ENCODE measurements at places on chromosomes 16 and 17. TPM values are rescaled to one million over a fixed set of nuclear protein-coding genes. Genes with fewer than 3 reads are reported as not detected.

- no peak for DNase-seq
- no peaks in the 10 kb centered on the region for H3K27me3 ChIP-seq
- H3K4me3 ChIP-seq, result no peak overlapping the region
- no peaks in the 10 kb centered on the region for H3K4me1 ChIP-seq
- no peak overlapping the region for H3K27ac ChIP-seq
These were observed 34.6 kb upstream of the CDH15 start for GRCh38 chr16:89136931-89137330.

- no peaks in the 10 kb centered on the region for H3K36me3 ChIP-seq
- no peak overlapping the region for H3K27ac ChIP-seq
- no peaks in the 10 kb centered on the region for H3K4me1 ChIP-seq
These were observed 43.4 kb upstream of the TAC4 start for GRCh38 chr17:49891271-49891670.

DNA sequence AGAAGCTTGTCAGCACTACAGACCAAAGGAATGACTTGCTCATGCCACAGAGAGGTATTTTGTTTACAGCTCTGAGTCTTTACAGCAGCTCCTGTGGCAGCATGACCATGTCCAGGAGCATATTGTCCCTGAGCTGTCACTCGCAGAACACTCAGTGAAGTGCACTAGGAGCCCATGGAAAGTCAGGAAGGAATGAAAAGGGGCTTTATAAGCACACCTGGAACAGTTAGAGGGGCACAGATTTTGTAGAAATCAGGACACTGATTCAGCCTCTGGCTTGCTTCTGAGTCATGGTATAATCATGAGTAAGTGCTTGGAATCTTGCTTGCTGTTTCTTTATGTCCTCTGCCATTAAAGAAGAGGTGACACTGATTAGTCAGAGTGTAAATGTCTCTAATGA, 41.0 kb downstream of the TADA2A start:
- no peak for DNase-seq
- no peaks in the 10 kb centered on the region for H3K4me1 ChIP-seq
- no peaks in the 10 kb centered on the region for H3K27me3 ChIP-seq
- H3K27ac ChIP-seq, result no peak overlapping the region
- no peak overlapping the region for H3K4me3 ChIP-seq

- no peaks in the 10 kb centered on the region for H3K36me3 ChIP-seq
- no peaks in the 10 kb centered on the region for H3K27me3 ChIP-seq
- no peak overlapping the region for H3K4me3 ChIP-seq
- no peaks in the 10 kb centered on the region for H3K4me1 ChIP-seq
- DNase-seq, result no peak
- no peak overlapping the region for H3K27ac ChIP-seq
These were observed 15.9 kb downstream of the POLR3K start for GRCh38 chr16:37511-37910.

- no peaks in the 10 kb centered on the region for H3K27me3 ChIP-seq
- H3K36me3 ChIP-seq, result no peaks in the 10 kb centered on the region
- no peak overlapping the region for H3K27ac ChIP-seq
- H3K4me3 ChIP-seq, result no peak overlapping the region
- DNase-seq, result no peak
These were observed 499.1 kb upstream of the CDH5 start for GRCh38 chr16:65867276-65867960.

- H3K4me1 ChIP-seq, result peaks cover 11% of the 10 kb centered on the region
- H3K27ac ChIP-seq, result no peak overlapping the region
- no peaks in the 10 kb centered on the region for H3K36me3 ChIP-seq
These were observed 7.8 kb downstream of the PLCG2 start for GRCh38 chr16:81786868-81787267.

PRSS21 gene
- not detected for total RNA-seq

SLC38A8 gene
- total RNA-seq, result not detected

XYLT1 gene
- 33.2 TPM for total RNA-seq
